ENCODE measurements at places on chromosomes 16 and 17.

- no peak for DNase-seq
Observed at GRCh38 chr17:29715680-29716079, 93.0 kb upstream of the CORO6 start.

GRCh38 chr17:78168903-78169793 lies 767 bp downstream of the SYNGR2 start:
- no peak for DNase-seq

- no peak for DNase-seq
Observed at GRCh38 chr17:33521784-33522183, 228.7 kb upstream of the ASIC2 start.

- DNase-seq = no peak
Observed at GRCh38 chr16:53745086-53745485, 41.1 kb downstream of the FTO start.

DNA sequence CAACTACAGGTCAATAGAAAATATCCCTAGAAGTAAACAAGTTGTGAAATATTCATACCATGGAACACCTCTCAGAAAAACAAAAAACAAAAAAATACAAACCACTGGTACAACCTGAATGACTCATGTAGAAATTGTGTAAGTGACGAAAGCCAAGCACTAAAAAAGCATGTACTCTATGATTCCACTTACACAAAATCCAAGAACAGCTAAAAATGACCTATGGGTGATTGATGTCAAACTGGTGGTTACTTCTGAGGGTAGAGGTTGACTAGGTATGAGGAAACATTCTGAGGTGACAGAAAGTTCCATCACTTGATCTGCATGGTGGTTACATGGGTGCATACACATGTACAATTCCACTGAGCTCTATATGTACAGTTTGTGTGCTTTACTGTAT lies 31.1 kb downstream of the DHRS7C start:
- DNase-seq = no peak

DNA sequence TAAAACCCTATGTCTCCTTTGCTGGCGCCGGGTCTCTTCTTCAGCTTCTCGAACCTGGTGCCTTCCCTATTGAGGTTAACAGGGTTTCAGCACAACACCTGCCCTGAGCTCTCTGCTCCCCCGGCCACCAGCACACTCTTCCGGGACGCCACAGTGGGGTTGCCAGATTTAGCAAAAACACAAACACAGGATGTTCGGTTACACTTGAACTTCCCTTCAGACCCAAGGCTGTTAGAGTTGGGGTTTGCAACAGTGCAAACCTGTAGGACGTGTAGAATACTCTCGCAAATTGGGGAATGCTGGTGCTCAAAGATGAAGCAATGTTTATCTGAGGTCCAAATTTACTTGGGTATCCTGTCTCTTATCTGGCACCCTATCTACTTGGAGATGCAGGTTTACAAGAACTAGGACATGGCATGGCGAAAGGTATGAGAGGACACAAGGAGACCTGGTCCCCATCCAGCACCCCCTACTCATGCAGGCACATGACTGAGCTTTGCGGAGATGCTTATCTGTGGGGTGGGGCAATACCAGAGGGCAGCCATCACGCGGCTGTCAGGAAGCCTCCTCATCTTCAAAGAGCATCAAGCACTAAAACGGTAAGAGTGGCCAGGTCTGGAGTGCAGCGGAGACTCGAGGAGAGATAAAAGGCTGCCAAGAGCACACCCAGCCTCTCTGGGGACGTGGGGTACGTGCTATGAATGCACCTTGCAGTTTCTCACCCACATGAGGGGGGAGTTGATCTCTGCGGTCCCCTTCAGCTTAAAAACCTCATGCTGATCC lies 52.8 kb downstream of the SDK2 start:
- DNase-seq = no peak
